Activated CD4-positive, alpha-beta T cell treated with anti-CD3 and anti-CD28 coated beads, Interleukin-2, amount 50 U/mL, for 4 hours (primary cell): ENCODE measurements at places on chromosomes 1 and 21.

DNA sequence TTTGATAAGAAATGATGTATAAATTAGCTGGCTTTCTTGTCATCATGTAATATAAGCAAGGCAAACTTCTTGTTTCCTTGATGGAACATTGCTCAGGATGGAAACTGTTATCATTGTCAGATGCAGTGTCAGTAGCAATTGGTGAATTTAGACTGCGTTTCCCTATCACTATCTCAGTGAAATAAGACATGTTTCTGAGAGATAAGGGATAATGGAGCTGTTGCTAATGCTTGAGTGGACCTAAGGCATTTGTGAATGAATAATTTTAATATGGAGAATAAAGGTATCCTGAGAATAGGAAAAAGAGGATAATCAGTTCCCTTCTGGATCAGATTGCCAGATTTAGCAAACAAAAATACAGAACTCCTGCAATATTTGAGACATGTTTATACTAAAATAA lies 160.9 kb downstream of the HLX start:
- DNase-seq = no peak

- DNase-seq = no peak
Measured at GRCh38 chr1:42889264-42889663, 42.9 kb downstream of the ZNF691 start.

- no peak for DNase-seq
Measured at GRCh38 chr1:47532921-47533792, 95.3 kb downstream of the FOXD2 start.

DNA sequence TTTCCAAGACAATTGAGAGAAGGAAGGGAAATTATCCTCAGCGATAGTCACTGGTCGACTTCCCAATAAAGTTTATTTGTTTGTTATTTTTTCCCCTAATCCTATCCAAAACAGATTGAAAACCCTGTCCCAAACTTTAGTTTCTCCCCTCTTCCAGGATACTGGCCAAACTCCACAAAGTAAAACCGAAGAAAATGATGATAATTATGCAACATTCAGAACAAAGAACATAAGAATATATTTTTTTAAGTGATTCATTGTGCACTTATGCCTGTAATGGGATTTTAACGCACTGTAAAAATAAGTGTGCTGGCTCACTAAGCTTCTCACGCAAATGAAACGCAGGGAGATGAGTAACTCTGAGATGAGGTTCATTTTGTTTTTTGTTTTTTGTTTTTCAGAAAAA lies 6.0 kb downstream of the GLIS1 start:
- DNase-seq = no peak

DNA sequence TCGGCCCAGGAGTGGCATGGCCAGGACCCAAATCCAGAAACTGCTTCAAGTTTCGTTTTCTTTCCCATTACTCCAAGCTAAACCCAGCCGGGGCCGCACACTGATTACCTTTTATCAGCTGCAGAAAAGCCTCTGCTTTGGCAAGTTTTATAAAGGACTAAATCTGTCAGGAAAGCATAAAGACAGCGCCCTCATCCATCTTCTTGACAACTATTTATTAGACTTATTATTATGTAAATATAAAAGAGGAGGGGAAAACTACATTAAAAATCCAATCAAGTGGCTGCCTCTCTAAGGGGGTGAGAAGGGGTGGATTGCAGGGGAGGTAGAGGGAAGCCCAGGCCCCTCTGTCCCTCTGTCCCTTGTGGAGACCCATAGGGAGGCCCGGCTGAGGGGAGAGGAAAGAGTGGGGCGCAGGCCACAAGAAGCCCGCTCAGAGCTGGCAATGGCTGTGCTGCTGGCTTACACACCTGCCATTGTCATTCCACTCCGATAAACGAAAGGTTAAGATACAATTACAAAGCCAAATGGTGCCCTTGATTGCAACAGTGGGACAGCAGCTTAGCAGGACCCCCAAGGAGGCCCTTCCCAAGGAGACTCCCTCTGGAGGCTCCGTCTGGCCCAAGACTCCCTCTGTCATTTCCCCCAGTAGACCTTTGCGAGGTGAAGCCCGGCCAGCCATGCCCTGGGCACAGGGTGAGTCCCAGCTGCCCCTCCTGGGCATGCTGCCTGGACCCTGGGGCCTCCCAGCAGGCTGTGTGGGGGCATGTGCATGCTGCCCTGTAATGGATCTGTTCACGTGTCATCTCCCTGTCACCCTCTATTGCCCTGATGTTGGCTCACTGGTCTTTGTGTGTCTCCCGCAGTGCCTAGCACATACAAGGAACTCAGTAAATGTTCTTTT lies 45.4 kb downstream of the KCND3 start:
- no peak for DNase-seq

GRCh38 chr1:183279835-183280234 lies 93.8 kb downstream of the LAMC2 start:
- DNase-seq = no peak

DNA sequence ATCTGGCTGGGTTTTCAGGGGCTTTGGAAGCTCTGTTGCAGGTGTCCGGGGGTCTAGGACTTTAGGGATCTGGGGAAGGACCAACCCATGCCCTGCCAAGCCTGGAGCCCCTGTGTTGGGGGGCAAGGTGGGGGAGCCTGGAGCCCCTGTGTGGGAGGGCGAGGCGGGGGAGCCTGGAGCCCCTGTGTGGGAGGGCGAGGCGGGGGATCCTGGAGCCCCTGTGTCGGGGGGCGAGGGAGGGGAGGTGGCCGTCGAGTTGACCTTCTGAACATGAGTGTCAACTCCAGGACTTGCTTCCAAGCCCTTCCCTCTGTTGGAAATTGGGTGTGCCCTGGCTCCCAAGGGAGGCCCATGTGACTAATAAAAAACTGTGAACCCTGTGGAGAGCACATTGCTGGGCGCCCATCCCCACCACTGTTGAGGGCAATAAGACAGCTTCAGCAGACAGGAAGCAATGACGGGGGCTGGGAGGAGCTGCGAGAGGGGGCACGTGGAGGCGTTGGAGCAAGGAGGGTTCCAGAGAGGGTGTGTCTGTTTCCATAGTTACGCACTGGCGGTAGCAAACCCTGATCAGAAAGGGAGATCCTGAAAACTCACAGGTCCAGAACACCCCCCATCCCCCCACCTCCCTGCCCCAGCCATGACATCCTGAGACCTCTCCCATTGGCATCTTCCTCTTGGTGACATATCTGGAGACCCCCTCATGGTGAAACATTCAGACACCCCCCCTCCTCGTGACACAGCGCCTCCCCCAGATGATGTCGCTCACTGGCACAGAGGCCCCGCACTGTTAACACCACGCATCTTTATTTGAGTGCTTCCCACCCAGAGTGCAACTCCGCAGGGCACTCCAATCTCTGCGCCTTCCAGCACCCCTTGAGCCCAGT lies 8.4 kb downstream of the MYBPH start:
- DNase-seq = no peak
